ENCODE measurements at places on chromosomes 6 and 20.
A peak's percentile ranks its signal among the peaks of the same experiment; 100 is the strongest.

- DNase-seq: peak; percentile 25
Observed at GRCh38 chr20:32761831-32762753, at the start of gene DNMT3B. DNMT3B (plus strand) TSS chr20:32762385; CDS start chr20:32780324, 17,939 bp downstream.

- DNase-seq: no peak
Observed at GRCh38 chr20:49228676-49229075, 9.5 kb downstream of the DDX27 start.

- no peak for DNase-seq
Observed at GRCh38 chr6:2481307-2481706, 235.9 kb upstream of the GMDS start.

DNA sequence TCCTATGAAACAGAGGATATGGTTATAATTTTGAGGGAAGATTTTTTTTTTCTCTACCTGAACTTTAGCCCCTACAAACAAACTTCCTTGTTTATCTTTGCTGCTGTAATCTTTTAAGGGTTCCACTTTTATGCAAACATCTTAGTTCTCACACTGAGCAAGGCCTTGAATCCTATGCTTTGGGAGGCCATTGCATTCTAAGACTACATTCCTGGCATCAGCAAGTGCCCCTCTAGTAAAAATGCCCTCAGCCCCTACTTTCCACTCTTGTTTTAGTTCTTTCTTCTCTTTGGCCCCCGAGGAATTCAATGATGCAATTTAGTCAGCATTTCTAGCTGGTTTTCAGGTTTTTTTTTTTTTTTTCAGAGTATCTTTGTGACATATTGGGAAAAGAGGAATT lies 8.1 kb upstream of the AHI1 start:
- no peak for DNase-seq

- DNase-seq: no peak
Observed at GRCh38 chr6:81669445-81669844, 83.0 kb downstream of the TENT5A start.

DNA sequence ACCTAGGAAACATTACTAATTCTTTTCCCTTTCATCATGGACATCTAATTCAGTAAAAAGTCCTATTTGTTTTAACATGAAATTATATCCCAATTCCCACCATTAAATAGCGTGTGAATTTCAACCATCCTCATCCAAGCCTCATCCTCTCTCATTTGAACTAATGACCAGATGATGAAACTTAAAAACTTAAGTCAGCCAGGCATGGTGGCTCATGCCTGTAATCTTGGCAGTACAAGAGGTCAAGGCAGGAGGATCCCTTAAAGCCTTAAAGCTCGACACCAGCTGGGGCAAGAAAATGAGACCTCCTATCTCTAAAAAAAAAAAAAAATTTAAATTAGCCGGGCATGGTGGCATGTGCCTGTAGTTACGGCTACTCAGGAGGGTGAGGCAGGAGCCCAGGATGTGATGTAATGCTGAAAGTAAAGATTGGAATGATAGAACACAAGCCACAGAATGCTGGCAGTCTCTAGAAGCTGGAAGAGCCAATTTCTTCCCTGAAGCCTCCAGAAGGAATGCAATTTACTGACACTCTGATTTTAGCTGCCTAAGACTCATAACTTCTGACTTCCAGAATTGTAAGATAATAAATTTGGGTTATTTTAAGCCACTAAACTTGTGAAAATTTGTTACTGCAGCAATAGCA lies 27.1 kb upstream of the HAO1 start:
- no peak for DNase-seq
